ENCODE measurements at places on chromosomes 3 and 15.
A peak's percentile ranks its signal among the peaks of the same experiment; 100 is the strongest.

DNA sequence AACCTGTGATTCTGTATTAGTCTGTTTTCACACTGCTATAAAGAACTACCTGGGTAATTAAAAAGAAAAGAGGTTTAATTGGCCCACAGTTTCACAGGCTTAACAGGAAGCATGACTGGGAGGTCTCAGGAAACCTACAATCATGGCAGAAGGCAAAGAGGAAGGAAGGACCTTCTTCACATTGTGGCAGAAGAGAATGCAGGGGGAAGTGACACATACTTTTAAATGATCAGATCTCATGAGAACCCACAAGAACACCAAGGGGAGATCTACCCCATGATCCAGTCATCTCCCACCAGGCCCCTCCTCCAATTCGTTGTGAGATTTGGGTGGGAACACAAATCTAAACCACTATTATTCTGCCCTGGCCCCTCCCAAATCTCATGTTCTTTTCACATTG, 6.1 kb downstream of the ZKSCAN7 start:
- DNase-seq, result no peak

- DNase-seq, result peak; percentile 30
Observed at GRCh38 chr3:101574388-101575112, 570 bp downstream of the PCNP start.

DNA sequence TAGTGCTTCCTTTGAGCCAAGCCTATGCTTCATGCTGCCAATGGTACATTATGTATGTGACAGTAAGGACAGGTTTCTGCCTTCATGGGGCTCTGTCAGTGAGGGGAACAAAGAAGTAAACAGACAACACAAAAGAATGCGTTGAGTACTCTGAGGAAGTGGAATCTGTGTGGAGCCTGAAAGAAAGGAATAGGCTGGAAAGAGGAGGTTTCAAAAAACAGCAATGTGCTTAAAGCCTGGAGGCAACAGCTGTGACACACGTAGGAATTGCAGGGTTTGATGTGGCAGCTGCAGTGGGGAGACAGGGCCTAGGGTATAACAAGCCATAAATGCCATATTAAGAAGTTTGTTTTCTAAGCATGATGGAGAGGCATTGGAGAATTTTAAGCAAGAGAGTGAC, 316.7 kb downstream of the CLSTN2 start:
- DNase-seq, result no peak

DNA sequence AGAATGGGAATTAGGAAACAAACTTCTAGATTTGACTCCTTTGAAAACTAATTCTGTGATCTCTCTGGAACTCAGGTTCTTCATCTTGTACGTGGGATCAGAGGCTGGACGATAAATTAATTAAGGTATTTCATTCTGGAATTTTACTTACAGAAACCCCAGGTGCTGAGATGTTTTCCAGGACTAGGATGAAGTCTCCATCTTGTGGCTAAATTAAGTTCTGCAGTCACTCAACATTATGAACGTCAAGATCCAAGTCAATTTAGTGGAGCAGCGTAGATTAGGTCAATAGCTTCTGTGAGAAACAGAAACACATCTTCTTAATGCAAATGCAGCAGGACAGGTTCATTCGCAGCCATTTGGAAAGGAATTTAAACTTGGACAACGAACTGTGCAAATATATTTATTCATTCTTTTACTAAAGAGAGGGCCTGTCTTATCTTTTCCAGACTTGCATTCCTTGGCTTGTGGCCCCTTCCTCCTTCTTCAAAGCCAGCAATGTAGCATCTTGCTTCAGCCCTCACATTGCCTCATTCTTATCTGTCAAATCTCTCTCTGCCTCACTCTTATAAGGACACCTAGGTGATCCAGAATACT, 26.7 kb upstream of the TMC3 start:
- DNase-seq, result no peak

- DNase-seq, result no peak
Observed at GRCh38 chr15:82731527-82731926, 21.9 kb upstream of the AP3B2 start.

GRCh38 chr3:88061746-88062145, 2.7 kb downstream of the ZNF654 start:
- no peak for DNase-seq

DNA sequence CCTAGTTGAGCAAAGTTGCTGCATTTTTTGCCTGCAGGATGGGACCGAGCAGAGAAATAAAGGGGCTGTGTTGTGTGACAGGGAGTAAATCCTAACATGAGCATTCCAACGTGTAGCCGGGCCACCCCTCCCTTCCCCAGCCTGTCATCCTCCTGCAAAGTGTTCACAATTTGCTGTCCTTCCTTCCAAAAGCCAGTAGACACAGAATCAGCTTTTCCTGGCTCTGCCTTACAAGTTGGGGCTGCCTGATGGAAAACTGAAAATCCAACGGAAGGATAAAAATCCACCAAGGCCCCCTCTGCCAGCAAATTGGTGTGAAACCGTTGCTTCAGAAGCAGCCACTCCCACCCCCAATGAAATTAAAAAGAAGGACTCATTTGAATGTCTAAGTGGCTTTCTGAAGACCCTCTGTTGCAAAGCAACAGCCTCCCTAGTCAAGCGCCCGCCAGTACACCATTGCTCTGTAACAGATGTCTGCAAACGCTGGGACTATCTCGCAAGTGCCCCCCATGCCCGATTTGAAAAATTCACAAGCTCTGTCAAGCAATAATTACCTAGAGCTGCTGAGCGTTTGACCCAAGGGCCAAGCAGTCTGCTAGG, 665 bp downstream of the FRMD4B start:
- no peak for DNase-seq

- no peak for DNase-seq
Observed at GRCh38 chr3:187802203-187802927, 57.1 kb upstream of the BCL6 start.

DNA sequence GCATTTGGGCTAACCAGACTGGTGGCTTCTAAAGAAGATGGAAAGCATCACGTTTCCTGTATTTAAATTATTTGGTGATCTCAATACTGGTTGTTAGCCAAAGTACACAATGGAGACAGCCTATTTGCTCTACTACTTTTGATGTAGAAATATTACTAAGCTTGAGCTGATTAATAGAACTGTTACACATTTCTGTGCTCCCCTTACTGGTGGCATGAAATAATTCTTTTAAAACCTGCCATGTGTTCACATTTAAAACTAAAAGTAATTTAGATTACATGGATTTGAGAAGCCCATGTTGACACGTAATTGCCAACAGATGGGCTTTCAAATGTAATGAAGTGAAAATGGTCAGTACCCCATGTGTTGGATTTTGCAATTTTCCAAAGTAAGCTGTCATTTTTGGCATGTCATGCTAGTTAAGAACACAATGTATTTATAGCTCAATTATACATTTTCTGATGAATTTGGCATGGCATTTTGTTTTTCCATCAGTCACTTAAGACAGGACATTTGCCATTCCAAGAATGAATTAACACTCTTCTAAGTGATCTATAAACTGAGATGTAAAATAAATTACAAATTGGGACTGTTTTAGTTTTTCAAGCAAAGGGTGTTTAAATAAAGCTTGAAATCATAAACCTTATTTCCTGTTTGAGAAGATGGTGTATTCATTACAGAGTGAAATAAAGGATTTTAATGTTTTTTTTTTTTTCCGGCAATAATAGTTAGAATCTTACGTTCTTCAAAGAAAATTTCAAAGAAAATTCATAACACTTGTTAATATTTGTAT, 10.8 kb upstream of the RARRES1 start:
- DNase-seq, result no peak

GRCh38 chr15:68410466-68411342, 21.3 kb downstream of the ITGA11 start:
- DNase-seq, result no peak

GRCh38 chr3:143311096-143311495, 191.5 kb downstream of the CHST2 start:
- no peak for DNase-seq

GRCh38 chr3:129705274-129705673, 98.8 kb upstream of the PLXND1 start:
- DNase-seq, result no peak

- DNase-seq, result no peak
Observed at GRCh38 chr15:70442616-70443321, 320.6 kb downstream of the UACA start.

DNA sequence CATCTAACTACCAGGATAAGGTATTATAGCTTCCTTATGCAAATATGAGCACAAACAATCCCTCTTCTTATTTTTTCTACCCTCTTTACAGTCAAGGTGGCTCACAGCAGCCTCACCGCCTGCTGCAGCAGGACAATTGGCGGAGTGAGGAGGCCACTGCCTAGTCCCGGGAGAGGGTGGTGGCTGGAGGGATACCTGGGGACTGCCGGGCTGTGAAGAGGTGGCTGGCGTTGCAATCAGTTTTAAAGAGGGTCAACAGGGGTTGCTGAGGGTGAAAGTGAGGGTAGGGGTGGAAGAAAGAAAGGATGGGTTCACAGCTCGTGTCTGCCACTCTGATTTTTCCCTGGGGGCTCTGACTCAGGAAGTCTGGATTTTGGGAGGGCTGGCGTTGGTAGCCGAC, 105.1 kb upstream of the SLC6A6 start:
- DNase-seq, result no peak

GRCh38 chr3:37202035-37202434, 27.7 kb upstream of the LRRFIP2 start:
- no peak for DNase-seq

DNA sequence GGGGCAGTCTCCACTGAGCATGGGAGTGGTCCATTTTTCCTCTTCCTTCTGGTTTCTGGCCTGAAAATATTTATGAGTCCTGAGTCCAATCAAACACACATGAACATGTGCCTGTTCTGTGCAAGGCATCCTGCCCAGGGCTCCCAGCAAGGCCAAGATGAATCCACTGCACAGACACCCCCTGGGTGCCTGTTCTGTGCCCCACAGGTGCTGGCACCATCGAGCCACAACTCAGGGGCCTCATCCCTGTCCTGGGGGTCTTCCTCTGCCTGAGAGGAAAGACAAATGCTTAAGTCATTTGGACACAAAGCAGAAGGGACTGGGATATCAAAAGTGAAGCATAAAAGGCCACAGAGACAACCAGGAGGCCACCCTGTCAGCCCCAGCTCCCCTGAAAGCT, 87.4 kb upstream of the IQSEC1 start:
- DNase-seq, result no peak

DNA sequence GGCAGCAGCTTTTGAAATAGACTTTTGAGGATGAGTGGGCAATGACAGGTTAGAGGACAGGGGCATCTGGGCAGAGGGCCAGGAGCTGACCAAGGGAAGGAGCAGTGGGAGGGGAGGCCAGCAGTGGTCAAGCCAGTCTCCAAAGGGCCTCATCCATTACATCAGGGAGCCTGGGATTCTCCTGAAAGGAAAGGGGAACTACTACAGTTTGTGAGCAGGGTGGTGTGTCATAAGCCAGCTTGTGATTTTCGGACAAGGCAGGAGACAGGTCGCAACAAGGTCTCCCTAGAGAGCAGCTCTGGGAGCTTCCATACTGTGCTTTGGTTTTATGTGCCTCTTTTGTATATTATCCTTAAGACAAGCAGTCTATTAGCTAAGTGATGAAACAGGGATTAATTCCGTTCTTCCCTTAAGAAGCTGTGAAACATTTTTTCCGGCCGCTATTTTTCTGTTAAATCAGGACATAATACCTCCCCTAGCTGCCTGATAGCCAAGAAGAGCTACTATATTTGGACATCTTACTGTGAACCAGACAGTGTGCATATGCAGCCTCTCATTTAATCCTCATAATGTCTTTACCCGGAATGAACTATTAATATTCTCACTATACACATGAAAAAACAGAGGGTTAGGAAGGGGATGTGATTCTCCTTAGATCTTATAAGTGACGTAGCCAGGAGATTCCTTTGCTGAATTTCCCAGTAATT, 46.4 kb downstream of the C2CD4B start:
- DNase-seq, result no peak

DNA sequence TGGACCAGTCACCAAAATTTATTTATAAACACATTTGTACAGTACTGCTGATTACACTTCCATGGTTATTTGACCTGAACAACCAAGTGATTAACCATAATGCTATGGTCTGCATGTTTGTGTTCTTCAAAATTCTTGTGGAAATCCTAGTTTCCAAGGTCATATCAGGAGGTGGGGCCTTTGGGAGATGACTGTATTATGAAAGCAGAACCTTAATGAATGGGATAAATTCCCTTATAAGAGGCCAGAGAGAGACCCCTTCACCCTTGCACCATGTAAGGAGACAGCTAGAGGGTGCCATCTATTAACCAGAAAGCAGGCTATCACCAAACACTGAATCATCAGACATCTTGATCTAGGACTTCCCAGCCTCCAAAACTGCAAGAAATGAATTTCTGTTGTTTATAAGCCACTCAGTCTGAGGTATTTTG, 1.9 kb downstream of the SCAPER start:
- DNase-seq, result no peak

- DNase-seq, result no peak
Observed at GRCh38 chr15:85607141-85607806, 187.5 kb downstream of the KLHL25 start.

DNA sequence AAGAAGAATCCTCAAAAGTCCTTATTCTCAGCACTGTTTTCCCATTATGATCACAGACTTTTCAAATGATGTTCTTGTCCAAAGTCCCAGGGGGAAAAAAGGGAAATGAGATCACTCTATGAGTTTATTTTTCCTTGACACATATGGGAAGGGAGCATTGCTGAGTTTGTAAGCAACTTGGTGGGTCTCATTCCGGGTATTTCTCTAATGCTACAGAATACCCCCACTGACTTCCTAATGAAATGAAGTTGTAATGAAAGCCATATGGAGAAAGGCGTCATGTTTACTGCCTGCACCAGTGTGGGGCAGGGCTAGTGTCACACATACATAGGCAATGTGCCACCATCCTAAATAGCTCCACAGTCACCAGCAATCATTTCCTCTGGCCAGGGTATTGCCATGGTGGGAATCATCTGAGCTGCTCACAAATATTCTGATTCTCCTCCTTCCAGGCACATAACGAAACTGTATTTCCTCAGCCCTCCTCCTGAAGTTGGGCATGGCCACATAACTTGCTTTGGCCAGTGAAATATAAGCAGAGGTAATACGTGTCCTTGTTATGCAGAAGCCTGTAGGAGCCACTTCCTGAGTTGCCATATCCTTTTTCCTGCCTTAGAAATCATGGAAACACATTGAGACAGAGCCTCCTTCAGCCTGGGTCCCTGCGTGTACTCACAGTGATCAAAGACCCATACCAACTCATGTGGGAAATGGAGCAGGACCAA, 41.0 kb upstream of the C15orf61 start:
- no peak for DNase-seq

DNA sequence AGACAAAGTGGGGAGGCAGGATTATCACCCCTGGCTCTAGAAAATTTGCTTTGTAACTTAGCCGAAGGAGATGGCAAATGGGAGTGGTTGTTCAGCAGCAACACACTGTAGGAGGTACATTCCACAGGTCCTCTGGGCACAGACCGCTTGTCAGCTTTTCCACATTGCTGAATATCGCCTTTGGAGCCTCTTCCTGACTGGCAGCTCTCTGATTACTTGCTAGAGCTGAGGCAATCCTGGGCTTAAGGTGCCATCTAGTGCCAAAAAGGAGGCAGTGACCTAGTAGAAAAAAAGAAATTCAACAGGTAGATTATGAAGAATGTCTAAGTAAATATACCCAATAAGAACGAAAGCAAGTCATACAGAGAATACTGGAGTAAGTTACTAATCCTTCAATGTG, 13.1 kb upstream of the SCN5A start:
- no peak for DNase-seq

Measured in activated CD4-positive, alpha-beta T cell treated with anti-CD3 and anti-CD28 coated beads for 24 hours (primary cell).